ENCODE measurements at places on chromosomes 6 and 20.

DNA sequence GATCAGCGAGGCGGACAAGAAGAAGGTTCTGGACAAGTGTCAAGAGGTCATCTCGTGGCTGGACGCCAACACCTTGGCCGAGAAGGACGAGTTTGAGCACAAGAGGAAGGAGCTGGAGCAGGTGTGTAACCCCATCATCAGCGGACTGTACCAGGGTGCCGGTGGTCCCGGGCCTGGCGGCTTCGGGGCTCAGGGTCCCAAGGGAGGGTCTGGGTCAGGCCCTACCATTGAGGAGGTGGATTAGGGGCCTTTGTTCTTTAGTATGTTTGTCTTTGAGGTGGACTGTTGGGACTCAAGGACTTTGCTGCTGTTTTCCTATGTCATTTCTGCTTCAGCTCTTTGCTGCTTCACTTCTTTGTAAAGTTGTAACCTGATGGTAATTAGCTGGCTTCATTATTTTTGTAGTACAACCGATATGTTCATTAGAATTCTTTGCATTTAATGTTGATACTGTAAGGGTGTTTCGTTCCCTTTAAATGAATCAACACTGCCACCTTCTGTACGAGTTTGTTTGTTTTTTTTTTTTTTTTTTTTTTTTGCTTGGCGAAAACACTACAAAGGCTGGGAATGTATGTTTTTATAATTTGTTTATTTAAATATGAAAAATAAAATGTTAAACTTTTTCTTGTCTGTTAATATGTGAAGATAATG, 2.2 kb downstream of the HSPA1B start:
- no peak for DNase-seq

DNA sequence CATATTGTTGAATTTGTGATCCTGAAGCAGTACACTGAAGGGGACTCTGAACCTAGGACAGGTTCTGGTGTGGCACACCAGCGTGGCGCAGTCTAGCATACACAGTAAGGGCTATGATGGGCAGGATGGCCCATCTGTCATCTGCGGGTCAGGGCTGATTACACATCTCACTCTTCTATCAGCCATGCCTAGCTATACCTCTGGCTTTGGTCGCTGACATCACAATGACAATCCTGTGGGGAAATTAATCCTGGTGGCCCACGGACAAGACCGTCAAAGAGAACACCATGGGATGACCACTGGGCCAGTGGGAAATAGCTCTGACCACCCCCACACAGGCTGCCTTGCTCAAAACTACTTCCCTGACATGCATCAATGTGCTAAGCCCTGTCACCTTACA, 2.8 kb downstream of the SNHG17 start:
- DNase-seq: no peak

GRCh38 chr20:61758564-61759200, 307.0 kb downstream of the TAF4 start:
- no peak for DNase-seq

DNA sequence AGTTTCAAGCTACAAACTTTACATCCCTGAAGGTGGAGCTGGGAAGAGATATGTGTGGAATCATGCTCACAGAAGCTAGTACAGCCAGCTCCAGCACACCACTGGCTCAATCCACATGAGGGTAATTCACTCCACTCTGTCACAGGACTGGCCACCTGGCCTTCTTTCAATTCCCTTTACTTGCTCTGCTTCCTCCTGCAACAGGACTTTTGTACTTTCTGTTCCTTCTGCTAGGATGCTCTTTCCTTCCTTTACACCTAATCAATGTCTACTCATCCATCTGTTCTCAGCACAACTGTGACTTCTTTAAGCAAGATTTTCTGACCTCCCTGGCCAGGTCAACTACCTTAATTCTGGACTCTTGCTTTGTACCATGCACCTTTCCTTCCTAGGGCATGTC, 39.4 kb upstream of the MYB start:
- no peak for DNase-seq

GRCh38 chr20:9955646-9956045, 79.1 kb upstream of the ANKEF1 start:
- DNase-seq: no peak

DNA sequence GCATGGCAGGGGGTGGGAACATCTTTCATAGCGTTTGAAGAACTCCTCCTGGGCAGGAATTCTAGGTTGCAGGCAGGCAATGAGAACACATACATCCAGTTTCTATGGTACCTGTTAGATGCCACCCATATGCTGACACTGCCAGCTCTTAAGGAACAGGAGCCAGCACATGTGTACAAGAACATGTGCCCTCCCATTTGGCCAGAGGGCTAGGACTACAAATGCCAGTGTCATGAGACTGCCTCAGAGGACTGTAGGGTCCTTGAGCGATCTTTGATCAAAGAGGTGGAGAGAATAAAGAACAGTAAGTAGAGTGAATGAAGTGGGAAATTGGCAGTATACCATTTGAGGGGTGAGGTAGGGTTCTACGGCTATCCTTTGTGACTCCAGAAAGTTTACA, 45.8 kb downstream of the GCLC start:
- DNase-seq: no peak

DNA sequence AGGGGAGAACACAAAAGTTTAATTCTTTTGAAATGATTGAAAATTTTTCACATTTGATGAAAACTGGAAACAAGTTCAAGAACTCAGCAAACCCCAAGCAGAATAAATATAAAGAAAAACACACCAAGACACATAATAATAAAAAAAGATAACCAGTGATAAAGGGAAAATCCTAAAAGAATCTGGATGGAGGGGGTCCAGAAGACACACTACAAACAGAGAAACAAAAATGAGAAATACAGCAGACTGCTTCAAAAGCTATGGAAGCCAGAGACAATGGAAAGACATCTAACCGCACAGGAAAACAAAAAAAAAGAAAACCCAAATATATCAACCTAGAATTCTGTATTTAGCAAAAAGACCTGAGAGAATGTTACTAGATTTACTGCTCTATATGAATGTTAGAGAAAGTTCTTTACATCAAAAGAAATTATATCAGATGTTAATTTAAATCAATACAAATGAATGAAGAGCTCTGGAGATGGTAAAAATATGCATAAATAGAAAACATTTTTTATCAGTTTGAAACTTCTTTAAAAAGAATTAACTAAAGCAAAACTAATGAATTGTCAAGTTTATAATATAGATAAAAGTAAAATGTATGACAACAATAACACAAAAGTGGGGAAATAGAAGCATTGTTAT, 310.7 kb upstream of the PREP start:
- DNase-seq: no peak

DNA sequence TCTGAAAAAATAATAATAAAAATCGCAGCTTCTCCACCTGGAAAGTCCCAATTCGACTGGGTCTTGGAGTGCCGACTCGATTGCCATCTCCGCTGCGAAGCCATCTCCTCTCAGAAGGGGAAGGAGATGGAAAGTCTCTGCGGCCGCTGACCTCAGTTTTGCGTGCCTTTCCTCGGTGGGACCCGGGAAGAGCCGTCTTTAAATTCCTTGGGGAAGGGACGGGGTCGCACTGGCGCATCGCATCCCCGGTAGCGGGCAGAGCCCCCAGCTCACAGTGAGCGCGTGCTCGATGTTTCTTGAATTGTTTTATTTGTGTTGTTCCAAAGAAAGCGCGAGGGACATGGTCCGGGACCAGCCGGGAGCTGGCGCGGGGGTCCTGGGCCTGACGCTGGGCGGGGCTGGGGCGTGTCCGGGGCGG, 270 bp upstream of the TIAM2 start:
- DNase-seq: no peak

GRCh38 chr6:26155061-26155930, 68.1 kb downstream of the HFE start:
- DNase-seq: peak; percentile 17

GRCh38 chr20:3172933-3173609, at the start of gene LZTS3:
LZTS3 (minus strand) TSS chr20:3173549; CDS start chr20:3167163, 6,386 bp downstream.
- peak; percentile 89 for DNase-seq

DNA sequence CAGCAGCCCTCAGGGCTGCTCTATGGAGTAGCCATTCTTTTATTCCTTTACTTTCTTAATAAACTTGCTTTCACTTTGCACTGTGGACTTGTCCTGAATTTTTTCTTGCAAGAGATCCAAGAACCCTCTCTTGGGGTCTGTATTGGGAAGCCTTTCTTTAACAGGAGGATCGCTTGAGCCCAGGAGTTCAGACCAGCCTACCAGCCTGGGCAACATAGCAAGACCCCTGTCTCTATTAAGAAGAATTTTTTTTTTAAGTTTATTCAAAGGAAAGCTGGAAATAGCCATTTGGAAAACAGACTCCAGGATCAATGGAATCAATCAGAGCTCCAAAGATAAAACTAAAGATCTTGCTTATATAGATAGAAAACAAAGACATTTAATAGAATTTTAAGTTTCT, 29.1 kb downstream of the OR2B2 start:
- DNase-seq: no peak

DNA sequence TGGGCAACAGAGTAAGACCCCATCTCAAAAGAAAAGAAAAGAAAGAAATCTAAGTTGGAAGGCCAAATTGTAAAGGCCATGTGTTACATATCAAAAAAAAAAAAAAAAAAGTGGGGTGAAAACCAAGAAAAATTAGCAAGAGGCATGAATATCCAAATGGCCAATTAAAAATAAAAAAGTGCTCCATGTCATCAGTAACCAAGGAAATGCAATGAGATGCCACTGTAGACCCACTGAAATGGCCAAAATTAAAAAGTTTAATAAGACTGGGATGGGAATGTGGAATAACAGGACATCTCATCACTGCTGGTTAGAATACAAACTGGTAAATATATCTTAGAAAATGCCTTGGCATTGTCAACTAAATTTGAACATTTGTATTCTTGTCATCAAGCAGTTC, 30.1 kb upstream of the BCLAF1 start:
- DNase-seq: no peak

DNA sequence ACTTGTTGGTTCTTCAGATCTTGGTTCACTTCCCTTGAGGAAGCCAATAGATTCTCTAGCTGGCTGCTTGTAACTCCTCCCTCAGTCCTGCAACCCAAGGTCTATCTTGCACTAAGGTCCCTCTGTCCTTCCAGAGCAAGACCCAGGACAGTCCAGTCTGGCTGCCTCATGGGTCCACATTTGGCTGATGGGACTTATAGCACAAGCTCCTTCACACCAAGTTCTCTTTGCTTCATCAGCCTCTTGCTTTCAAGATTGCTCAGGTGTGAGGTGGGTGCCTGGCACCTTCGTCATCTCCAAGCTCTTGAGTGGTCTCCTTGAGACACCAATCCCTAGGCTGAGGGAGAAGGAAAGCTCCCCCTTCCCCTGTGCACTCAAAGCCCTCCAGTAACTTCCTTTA, 28.3 kb downstream of the NSFL1C start:
- DNase-seq: no peak

GRCh38 chr6:37207903-37208456, 38.0 kb downstream of the PIM1 start:
- DNase-seq: peak; percentile 94

- no peak for DNase-seq
Measured at GRCh38 chr6:80607811-80608391, 501.4 kb downstream of the BCKDHB start.

- no peak for DNase-seq
Measured at GRCh38 chr20:217266-217665, 9.8 kb upstream of the DEFB129 start.
